ENCODE measurements at places on chromosomes 1 and 21.
A peak's percentile ranks its signal among the peaks of the same experiment; 100 is the strongest.

DNA sequence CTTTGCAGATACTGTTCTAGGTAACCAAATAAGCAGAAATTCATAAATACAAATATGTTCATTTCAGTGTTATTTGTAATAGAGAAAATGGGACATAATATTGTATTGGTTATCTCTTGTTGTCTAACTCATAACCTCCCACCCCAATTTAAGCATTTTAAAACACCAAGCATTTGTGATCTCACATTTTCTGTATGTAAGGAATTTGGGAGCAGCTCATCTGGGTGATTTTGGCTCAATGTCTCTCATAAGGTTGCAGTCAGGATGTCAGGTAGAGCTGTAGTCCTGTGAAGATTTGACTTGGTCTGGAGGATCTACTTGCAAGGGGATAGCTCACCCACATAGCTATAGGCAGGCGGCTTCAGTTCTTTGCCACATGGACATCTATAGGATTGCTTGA, 29.5 kb downstream of the CEP350 start:
- no peak for DNase-seq

DNA sequence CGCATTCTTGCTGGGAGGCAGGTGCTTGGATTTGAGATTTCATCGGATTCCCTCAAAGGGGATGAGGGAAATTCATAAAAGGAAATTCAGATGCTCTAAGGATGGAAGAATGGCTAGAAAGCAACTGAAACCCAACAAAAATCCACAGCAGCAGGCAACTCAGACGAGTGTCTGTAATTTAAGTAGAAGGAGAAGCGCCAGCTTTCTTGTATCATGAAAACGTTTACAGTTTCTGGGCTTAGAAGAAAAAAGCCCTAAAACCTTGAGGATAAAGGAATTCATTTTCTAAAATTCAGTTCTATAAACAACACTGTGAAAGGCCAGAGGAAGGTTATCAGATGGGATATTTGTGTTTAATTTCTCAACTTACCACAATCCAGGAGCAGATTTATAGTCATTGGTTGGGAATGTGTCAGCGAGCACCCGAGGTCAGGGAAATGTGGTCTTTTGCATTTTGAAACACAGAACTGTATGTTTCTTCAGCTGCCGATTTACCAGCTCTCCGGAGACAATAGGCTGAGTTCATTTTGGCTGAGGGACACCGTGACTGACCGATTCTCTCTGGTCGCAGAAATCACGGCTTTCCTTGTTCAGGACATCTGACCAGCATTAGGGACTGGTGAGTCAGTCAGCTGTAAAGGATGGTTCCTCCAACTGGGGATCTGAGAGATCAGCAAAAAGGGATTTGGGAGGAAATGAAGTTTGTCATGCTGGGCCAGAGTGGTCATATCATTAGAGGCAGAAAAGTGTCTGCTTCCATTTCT, 111.6 kb upstream of the ERRFI1 start:
- peak; percentile 75 for DNase-seq

- DNase-seq: no peak
Observed at GRCh38 chr1:8791819-8792218, 25.6 kb downstream of the RERE start.

GRCh38 chr1:155900161-155900560, 11.0 kb downstream of the RIT1 start:
- no peak for DNase-seq

DNA sequence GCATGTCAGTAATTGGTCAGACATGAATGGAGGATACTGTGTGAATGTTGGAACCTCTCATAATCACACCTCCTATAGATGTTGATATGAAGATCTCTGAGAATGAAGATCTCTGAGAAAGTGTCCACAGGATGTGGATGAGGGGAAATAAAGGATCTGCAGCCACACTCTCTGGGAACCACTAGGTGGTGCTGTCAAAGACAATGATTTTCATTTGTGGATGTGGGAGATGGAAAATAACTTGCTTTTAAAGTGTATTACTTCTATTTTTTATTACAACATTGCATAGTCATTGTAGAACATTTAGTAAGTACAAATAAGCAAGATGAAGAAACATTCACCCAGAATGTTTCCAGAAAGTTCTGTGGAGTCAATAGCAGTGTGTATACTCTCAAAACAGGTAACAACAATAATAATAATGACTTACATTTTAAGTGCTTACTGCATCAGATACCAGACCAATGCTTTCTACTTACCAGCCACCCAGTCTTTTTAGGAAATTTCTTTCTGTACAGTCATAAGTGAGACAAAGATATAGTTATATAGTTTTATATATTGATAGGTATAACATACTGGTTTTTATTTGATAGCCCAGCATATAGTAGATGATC, 128.2 kb downstream of the ATG4C start:
- no peak for DNase-seq

- no peak for DNase-seq
Observed at GRCh38 chr1:21436488-21437340, 3.2 kb upstream of the NBPF3 start.

DNA sequence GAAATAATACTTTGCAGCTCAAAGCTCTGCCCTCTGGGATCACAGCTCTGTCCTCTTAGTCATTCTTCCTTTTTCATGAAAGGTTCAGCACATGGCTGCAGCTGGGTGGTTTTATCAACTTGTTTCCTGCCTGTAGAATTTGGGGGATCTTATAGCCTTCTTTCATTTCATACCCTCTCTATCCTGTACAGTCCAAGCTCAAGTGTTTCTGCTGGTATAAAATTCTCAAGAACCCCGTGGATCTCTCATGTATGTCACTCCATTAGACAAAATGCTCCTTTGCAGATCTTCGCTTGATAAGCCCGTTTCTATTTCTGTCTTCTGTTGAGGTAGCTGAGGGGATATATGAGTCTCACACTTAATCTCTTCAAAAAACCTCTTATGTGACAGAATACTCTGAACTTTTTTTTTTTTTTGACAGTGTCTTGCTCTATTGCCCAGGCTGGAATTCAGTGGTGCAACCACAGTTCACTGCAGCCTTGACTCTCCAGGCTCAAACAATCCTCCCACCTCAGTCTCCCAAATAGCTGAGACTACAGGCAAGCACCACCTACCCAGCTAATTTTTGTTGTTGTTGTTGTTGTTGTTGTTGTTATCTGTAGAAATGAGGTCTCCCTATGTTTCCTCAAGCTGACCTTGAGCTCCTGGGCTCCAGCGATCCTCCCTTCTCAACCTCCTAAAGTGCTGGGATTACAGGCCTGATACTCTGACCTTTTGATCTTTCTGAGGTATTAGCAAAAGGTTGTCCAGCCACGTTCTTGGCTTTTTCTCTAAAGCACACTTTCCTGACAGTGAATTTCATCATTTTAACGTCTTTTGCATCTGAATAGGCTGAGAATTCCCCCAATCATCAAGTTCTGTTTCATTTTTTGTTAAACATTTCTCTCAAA, 24.6 kb upstream of the COL9A2 start:
- DNase-seq: no peak

GRCh38 chr1:24954022-24954421, 23.9 kb upstream of the RUNX3 start:
- no peak for DNase-seq

DNA sequence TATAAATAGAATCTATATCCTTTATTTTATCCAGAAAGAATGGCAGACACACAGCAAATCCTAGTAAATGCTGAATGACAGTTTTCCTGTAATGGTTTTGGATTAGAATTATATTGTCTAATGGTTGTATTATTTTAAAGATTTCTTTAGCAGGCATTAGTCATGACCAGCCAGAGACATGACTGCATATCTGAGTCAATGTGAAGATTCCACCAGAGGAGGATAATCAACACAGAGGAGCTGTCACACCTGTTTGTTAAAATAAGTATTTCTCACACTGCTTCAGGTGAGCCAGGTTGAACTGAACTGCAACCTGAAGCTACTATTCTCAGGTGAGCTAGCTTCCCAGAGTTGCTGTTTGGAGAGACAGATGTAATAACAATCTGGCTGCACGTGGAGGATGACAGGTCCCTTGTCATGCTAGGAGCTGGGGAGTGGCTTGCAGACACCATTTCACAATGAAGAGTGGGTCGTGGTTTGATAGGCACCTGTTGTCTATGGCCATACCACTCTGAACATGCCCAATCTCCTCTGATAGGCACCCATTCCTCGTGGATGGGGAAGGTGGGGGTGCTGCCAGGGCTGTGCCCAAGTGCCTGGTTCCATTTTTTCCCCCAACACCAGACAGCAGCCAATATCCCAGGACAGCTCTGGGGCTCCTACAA, 94.3 kb downstream of the KCNJ6 start:
- no peak for DNase-seq

DNA sequence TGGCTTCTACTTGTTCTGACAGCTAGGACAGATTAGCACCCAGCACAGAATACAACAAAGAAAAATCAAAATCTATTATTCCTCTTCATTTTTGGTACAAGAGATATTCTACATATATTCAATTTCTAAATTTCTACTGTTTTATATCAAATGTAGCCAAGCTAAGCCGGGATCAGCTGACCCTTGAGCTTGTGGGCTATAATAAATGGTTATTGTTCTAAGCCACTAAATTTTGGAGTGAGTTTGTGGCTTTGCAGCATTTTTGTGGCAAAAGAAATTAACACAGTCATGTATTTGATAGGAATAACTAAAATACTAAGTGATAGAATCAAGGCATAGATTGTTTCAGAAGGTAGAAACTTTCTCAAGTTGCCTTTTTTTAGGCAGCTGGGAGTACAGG, 50.7 kb downstream of the APP start:
- DNase-seq: no peak

- no peak for DNase-seq
Observed at GRCh38 chr1:32263744-32264143, 12.7 kb downstream of the LCK start.

- DNase-seq: no peak
Observed at GRCh38 chr1:229953736-229954326, 113.2 kb upstream of the GALNT2 start.

Data from kidney epithelial cell (primary cell).